ENCODE measurements at places on chromosomes 3 and 15.

- no peak for DNase-seq
Observed at GRCh38 chr15:62758952-62759349, 283.6 kb upstream of the TPM1 start.

- DNase-seq = no peak
Observed at GRCh38 chr3:88807491-88808105, 299.8 kb upstream of the EPHA3 start.

GRCh38 chr3:35380196-35380595 is 259.1 kb upstream of the ARPP21 start:
- no peak for DNase-seq

GRCh38 chr3:195081242-195081963 is 189.6 kb downstream of the XXYLT1 start:
- DNase-seq = no peak

All from CD4-positive, alpha-beta T cell treated with Interleukin-12 subunit alpha and Interleukin-12 subunit beta, for 1 hour (primary cell).